ENCODE measurements at places on chromosomes 4 and X.

GRCh38 chrX:69120476-69120875 lies 44.8 kb downstream of the PJA1 start:
- no peak for DNase-seq

DNA sequence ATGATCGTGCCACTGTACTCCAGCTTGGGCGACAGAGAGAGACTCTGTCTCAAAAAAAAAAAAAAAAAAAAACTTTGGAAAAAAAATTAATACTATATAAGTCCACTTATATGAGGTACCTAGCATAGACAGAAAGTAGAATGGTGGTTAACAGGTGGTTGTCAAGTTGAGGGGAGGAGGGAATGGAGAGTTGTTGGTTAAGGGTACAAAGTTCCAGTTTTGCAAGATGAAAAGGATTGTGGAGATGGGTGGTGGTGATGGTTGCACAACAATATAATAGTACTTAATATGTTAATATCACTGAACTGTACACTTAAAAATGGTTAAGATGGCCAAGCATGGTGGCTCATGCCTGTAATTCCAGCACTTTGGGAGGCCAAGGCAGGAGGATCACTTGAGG lies 4.1 kb upstream of the IL9R start:
- no peak for DNase-seq

DNA sequence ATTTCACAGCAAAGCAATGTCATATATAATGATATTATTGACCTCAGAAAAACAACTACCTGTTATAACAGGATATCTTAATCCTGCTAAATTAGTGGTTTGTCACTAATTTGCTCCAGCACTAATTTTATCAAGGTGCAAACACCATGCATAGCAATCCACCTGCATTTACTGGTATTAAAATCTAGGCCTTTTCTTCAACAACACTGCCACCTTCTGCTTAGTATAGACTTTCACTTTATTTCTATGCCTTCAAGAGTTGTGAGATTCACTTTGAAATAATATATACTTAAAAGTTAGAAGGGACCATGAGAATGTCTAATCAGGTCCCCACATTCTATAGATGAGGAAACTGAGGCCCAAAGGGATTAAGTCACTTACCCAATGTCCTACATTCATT lies 82.1 kb upstream of the IQCM start:
- no peak for DNase-seq

DNA sequence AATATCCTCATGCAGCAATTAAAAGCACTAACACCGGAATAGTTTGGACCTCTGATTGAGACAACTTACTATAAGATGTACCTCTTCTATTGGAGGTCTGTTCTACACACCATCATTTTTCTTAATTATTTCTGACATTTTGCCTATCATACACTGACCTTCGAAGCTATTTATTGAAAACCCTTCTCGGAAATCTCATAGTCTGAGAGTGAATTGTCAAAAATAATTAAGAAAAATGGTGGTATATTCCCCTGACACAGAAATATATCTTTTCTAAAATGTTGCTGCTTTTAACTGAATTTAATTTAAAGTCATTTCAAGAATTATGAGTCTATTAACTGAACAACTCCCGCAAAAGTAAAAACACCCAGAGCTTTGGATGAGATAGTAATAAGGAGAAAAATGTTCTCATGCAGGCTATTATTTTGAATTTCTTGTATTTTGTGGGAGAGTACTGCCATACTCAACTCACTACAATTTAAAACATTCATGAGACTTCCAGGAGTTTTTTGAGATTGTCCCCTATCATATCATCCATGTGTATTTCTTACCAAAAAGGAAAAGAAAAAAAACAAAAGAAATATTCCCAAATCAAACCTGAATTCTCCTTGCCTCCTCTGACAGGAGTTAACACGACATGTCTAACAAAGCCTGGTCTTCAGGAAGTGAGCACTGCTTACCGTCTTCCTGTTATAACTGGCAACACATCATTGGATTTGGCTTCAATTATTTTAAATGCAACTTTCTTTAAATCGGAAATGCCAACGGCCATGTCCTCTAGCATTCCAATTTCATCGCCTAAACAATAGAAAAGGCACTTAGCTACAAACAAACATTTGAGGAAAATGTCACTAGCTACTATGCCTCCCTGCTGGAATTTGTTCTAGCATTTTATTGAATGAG lies 485.3 kb downstream of the IL15 start:
- DNase-seq = no peak

GRCh38 chr4:48153791-48154550 lies 19.9 kb upstream of the TXK start:
- no peak for DNase-seq

DNA sequence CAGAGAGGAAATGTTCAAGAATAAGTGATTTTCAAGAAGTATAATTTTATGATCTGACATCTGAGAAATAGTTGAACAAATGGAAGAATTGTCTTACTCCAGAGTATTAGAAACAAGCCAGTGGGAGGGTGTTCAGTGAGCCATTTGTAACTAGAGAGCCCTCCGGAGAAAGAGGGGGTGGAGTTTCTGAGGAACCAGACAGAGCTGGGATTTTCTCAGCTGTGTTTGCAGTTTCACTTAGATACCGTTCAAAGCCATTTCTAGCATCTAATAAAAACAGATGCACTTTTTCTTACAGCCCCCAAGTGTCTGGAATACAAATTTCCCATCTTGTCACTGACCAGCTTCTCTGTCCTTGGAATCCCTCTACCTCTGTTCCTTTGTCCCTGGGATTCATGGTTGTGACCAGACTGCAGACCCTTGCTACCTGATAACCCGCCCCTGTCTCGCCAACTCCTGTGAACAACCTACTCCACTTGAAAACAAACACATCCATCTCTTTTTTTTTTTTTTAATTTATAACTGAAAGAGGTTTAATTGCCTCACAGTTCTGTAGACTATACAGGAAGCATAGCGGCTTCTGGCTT lies 132.8 kb upstream of the KLF3 start:
- DNase-seq = no peak

DNA sequence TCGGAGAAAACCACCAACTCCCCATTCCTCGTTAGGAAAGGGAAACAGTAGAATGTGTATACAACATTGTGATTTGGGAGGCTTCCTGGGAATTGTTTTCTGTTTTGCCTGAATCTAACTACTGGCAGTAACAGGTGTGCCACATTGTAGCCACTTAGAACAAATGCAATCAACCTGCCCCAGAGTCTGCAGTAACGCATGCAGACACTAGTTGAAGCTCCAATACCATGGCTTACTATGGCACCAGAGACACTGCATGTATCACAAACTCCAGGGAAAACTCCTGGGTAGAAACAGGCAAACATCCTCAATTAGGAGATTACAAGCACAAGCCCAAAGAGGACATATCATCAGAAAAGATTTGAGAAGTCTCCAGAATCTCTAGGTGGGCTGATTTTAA lies 154.2 kb upstream of the NEIL3 start:
- DNase-seq = no peak

- DNase-seq = no peak
Measured at GRCh38 chr4:83054928-83055327, 19.9 kb downstream of the COPS4 start.

- DNase-seq = no peak
Measured at GRCh38 chr4:162350331-162350730, 186.5 kb upstream of the FSTL5 start.

DNA sequence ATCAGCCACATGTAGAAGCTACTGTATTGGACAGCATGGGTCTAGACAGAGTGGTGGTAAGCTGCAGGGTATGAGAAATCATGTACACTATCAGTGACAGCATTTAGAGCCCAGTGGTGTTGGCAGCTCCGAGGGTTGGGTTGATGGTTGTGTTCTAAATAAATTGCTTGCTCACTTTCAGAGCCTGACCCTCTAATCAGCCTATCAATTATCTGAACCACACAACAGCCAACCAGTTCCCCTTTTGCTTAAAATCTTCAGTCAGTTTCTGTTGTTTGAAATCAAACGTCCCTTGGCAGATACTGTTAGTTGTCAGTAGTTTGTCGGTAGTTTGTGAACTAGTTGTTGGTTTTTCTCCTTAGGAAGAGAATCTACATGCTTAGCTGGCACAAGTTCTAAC lies 99.8 kb upstream of the RAI2 start:
- no peak for DNase-seq

DNA sequence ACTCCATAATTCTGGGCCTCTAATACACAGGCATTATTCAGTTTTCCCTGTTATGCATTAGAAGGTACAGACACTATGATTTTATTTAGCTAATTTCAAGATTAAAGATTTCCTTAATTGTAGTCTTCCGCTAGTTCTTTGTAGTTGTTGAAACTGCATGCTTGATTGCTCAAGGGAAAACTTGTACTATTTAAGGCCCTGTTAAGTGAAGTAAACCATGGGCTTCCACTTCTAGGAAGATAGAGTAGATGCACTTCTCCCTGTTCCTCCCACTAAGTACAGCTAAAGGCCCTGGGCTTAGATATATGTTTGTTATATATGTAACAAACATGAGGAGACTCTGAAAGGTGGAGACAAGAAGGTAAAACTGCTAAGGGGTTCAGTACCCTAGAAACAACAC lies 215.8 kb upstream of the LEF1 start:
- no peak for DNase-seq

DNA sequence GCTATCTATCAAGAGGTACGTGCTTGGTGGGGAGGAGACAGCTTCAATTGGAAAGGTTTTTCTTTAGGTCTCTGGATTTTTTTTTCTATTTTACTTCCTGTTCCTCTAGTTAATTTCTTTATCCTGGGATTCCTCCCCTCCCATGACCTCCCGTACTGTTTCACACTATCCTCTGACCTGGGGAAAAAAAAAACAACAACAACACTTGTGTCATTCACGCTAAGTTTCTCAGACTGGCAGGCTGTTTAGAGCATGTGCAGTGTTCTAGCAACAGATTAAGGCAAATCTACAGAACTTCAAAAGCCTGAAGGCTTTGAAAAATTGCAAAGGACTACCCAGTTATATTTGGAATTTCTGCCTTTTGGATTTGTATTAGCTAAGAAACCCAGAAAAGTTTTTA lies 358.4 kb downstream of the ARHGAP24 start:
- DNase-seq = no peak

DNA sequence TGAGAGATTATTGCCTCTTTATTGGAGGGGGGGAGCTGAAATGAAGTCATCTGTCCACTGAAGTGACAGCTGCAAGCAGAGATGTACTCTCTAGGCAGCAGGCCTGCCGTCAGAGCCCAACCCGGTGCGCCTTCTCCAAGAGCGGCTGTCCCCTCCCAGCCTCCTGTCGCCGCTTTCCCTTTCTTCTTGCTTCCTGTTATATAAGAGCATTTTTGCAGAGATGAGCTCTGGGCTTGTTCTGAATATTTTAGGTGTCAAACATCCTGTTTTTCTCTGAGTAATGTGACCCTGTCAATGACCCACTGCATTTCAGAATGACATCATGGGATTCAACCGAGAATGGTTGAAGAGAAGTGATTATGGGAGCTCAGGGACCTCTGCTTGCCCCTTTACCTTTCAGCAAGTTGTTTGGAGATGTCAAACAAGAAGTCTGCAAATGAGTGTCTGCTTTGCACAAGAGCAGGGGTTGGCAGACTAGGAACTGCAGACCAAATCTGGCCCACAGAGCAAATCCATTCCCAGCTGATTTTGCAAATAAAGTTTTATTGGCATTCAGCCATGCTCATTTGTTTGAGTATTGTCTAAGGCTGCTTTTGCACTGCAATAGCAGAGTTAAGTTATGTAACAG lies 79.9 kb downstream of the SLC9A6 start:
- peak; percentile 41 for DNase-seq

- DNase-seq = no peak
Measured at GRCh38 chr4:175418516-175418915, 393.5 kb downstream of the GPM6A start.

DNA sequence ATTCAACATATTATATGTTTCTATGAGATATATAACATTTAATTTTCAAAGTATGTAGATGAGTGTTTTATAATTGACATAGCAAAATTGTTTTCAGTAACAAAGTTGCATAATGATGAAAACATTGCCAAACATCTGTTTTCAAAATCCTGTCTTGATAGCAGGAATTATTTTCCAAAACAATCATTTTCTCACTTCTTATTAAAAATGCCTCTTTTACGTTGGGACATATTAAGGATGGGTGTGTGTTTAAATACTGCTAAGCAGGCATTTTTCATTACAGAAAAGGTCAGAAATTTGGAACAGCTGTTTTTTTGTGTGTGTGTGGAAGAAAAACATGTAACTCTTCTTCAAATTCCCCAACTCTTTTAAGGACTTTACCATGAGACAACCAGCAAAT lies 452.0 kb downstream of the SPRY1 start:
- DNase-seq = no peak

- no peak for DNase-seq
Measured at GRCh38 chr4:138948918-138949317, 66.7 kb upstream of the NOCT start.

GRCh38 chr4:127503111-127503510 lies 129.6 kb upstream of the INTU start:
- DNase-seq = no peak

GRCh38 chrX:130770615-130771014 lies 132.4 kb downstream of the ENOX2 start:
- DNase-seq = no peak

DNA sequence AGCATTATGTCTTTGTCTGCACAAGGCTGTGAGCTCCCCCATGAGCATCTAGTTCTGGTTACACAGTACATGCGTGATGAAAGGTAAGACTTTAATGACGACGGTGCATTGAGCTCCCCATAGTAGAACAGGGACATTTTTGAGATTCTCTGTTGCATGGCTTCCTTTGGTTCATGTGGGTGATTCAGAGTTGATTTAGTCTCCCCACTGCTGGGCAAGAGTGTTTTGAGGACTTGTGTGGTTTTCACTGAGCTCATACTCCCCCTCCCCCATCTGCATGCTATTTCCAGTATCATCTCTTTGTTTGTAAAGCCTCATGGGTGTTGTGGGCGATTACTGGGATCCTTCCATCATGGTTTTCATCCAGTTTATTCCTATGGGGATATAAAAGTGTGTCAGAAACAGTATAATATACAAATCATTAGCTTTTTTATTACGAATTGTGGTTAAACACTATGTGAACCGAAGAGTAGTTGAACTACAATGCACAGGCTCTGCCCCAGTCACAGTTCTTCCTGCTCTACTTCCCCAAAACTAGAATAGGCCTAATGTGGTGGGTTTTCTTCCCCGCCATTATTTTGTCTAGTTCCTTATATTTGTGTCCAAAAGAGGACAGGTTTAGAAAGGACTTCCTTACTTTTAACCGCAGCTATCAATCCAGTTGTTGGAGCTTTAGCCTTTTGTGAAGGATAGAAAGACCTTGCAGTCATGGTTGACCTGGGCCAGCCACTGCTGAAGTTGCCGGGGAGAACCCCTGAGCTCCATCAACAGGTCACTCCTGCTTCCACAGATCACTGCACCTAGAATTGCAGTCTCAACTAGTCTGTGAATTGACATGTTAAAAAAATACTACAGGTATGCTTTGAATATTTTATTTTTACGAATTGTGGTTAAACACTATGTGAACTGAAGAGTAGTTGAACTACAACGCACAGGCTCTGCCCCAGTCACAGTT lies 30.4 kb downstream of the KIT start:
- DNase-seq = peak; percentile 87

- no peak for DNase-seq
Measured at GRCh38 chrX:41956027-41956426, 32.7 kb upstream of the CASK start.

GRCh38 chrX:41781500-41781899 lies 57.5 kb downstream of the GPR82 start:
- DNase-seq = peak; percentile 8
